Uterus (tissue), 4 donors: ENCODE measurements at places on chromosomes 1 and 21.

GRCh38 chr21:45750936-45751335 lies 107.4 kb downstream of the PCBP3 start:
- no peak overlapping the region for H3K27ac ChIP-seq
- no peaks in the 10 kb centered on the region for H3K36me3 ChIP-seq
- no peak overlapping the region for H3K4me3 ChIP-seq
- no peaks in the 10 kb centered on the region for H3K27me3 ChIP-seq

DNA sequence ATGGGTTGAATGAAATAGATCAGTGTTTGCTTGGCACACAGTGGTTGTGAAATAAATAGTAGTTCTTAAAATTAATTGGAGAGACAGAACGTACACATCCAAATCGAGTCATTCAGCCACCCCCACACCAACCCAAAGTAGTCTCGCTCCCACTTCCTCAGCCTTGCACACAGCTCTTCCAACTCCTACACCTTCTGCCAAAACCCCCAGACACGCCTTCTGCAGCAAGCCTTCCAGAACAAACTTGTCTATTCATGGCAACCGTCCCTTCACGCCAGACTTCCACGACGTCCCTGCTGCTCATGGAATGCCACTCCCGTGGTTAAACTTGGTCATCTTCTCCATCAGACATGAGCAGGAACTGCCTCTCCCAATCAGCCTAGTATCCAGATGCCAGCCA lies 37.5 kb upstream of the RD3 start:
- no peak overlapping the region for H3K27ac ChIP-seq
- no peak for DNase-seq
- H3K4me1 ChIP-seq: no peaks in the 10 kb centered on the region
- H3K36me3 ChIP-seq: no peaks in the 10 kb centered on the region

- peak overlapping the region; percentile 81 for H3K4me3 ChIP-seq
- peak overlapping the region; percentile 92 for H3K27ac ChIP-seq
- DNase-seq: peak; percentile 32
- H3K27me3 ChIP-seq: no peaks in the 10 kb centered on the region
- peaks cover 3% of the 10 kb centered on the region for H3K4me1 ChIP-seq
- no peaks in the 10 kb centered on the region for H3K36me3 ChIP-seq
These were observed 771 bp downstream of the ABCD3 start for GRCh38 chr1:94418664-94419655.

DNA sequence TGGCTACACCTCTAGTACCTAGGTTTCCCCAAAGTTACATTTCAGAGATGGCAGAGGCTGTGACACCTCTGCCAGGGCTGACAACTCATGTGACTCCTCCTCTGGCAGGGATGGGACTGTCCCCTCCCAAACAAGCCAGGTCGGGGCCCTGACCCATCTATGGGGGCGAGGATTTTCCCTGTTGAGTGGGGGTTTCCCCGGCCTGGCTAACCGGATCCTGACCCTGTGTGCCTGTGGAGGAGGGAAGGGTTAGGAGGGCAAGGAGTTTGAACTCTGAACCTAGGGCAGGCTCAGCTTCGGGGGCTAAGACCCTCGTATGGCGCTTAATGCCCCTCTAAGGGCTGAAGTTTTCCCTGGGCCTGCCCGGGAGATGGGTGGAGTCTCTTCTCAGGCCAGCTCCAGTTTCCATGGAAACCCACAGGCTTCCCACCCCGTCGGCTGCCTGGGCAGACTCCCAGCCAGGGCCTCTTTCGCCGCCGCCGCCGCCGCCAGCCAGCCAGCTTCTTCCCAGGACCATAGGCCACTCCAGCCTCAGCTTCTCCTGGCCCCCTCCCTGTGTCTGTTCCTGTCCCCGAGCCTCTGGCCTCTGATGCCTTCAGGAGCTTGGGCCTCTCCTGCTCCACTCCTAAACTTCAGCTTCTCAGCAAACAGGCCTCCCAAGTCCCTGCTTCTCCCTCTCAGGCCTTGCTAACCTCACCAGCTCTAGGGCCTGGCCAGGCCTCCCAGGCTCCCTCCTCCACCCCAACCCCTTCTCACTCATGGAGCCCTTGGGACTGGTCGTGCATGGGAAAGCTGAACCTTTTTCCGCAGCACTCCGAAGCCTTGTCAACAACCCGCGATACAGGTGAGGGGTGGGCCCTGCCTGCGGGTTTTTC lies at the start of gene BTBD19:
Gene BTBD19 (plus strand): TSS at position 461 of the 875 bp plus-strand sequence. CDS start 298 bp downstream, at position 759.
- peaks cover 21% of the 10 kb centered on the region for H3K4me1 ChIP-seq
- peak; percentile 91 for DNase-seq
- H3K27ac ChIP-seq: peak within 1 kb of the TSS; percentile 100
- H3K36me3 ChIP-seq: no peaks in the 10 kb centered on the region
- H3K4me3 ChIP-seq: peak within 1 kb of the TSS; percentile 46
- H3K27me3 ChIP-seq: no peaks in the 10 kb centered on the region

- DNase-seq: no peak
- no peaks in the 10 kb centered on the region for H3K4me1 ChIP-seq
- H3K27me3 ChIP-seq: no peaks in the 10 kb centered on the region
- H3K27ac ChIP-seq: no peak overlapping the region
These were observed 66.8 kb downstream of the SLC27A3 start for GRCh38 chr1:153842006-153842471.

- no peak for DNase-seq
- H3K27ac ChIP-seq: no peak overlapping the region
- no peaks in the 10 kb centered on the region for H3K36me3 ChIP-seq
- no peak overlapping the region for H3K4me3 ChIP-seq
- H3K27me3 ChIP-seq: no peaks in the 10 kb centered on the region
These were observed 133.6 kb downstream of the DPYD start for GRCh38 chr1:97787231-97787630.

DNA sequence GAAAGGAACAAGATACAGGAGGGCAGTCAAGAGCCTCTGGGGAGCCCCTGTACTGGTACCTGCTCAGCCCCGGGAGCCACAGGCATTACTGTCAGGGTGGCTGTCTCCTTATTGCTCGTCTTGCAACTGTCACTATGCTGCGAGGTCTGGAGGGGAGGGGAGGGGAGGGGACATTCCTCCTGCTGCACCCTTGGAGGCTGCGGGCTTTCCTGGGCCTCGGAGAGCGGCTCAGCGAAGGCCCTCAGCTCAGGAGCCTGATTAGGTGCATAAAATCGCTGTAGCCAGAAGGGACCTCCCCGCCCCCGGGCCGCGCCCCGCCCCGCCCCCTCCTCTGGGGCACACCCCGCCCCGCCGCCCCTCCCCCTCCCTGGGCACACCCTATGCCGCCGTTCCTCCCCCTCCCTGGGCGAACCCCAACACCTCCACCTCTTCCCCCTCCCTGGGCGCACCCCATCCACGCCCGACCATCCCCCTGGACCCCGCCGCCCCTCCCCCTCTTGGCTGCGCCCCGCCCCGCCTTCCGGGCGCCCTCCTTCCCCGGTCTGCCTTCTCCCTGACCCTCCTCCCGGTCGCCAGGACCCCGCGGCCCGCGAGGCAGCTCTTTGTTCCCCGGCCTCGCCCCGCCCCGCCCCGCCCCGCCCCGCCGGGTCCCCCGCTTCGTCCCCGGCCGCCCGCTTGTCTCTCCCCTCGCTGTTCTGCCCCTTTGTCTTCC lies 35.5 kb downstream of the CACHD1 start:
- no peaks in the 10 kb centered on the region for H3K36me3 ChIP-seq
- H3K4me1 ChIP-seq: peaks cover 4% of the 10 kb centered on the region
- peak overlapping the region; percentile 66 for H3K27ac ChIP-seq
- H3K4me3 ChIP-seq: peak overlapping the region; percentile 32

GRCh38 chr21:14785679-14786078 lies 239.6 kb upstream of the SAMSN1 start:
- H3K36me3 ChIP-seq: no peaks in the 10 kb centered on the region
- DNase-seq: no peak
- H3K4me3 ChIP-seq: no peak overlapping the region
- H3K27ac ChIP-seq: no peak overlapping the region
- H3K27me3 ChIP-seq: no peaks in the 10 kb centered on the region
- H3K4me1 ChIP-seq: no peaks in the 10 kb centered on the region

- no peaks in the 10 kb centered on the region for H3K4me1 ChIP-seq
- no peak overlapping the region for H3K4me3 ChIP-seq
- no peaks in the 10 kb centered on the region for H3K27me3 ChIP-seq
- DNase-seq: no peak
These were observed 6.4 kb downstream of the MT1HL1 start for GRCh38 chr1:236997882-236998281.

DNA sequence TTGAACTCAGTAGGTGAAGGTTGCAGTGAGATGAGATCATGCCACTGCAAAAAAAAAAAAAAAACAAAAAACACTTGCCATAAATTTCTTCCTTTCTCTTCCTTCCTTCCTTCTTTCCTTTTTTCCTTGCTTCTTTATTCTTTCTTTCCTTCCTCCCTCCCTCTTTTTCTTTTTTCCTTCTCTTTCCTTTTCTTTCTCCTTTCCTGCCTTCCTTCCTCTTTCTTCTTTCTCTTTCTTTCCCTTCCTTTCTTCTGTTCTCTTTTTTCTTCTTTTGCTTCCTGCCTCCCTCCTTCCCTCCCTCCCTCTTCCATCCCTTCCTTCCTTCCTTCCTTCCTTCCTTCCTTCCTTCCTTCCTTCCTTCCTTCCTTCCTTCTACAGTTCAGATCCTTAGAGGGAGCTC lies 71.2 kb downstream of the LYPLAL1 start:
- no peak overlapping the region for H3K27ac ChIP-seq
- H3K27me3 ChIP-seq: no peaks in the 10 kb centered on the region
- H3K4me1 ChIP-seq: no peaks in the 10 kb centered on the region
- DNase-seq: no peak

DNA sequence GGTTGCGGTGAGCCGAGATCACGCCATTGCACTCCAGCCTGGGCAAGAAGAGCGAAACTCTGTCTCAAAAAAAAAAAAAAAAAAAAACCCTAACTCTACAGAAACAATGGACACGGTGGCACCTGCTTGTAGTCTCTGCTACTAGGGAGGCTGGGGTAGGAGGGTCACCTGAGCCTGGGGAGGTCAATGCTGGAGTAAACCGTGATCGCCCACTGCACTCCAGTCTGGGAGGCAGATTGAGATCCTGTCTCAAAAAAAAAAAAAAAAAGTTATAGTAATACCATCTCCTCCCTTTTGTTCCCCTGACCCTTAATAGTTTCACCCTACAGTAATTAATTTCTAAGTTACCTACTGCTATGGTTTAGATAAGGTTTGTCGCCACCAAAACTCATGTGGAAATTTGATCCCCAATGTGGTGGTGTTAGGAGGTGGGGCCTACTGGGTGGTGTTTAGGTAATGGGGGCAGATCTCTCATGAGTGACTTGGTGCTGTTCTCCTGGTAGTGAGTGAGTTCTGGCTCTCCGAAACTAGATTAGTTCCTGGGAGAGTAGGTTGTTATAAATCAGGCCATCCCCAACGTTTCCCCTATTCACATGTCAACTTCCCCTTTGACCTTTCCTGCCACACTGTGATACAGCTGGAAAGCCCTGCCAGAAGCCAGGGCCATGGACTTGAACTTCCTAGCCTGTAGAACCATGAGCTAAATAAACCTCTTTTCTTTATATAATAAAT lies 9.8 kb downstream of the FBXO42 start:
- no peaks in the 10 kb centered on the region for H3K4me1 ChIP-seq
- H3K27ac ChIP-seq: no peak overlapping the region
- DNase-seq: no peak
- no peak overlapping the region for H3K4me3 ChIP-seq
- no peaks in the 10 kb centered on the region for H3K36me3 ChIP-seq
